ENCODE measurements at places on chromosomes 16 and 17.

GRCh38 chr17:78818932-78819331 lies 21.7 kb downstream of the USP36 start:
- DNase-seq: no peak

- no peak for DNase-seq
Observed at GRCh38 chr17:73118951-73119391, 26.5 kb upstream of the SLC39A11 start.

DNA sequence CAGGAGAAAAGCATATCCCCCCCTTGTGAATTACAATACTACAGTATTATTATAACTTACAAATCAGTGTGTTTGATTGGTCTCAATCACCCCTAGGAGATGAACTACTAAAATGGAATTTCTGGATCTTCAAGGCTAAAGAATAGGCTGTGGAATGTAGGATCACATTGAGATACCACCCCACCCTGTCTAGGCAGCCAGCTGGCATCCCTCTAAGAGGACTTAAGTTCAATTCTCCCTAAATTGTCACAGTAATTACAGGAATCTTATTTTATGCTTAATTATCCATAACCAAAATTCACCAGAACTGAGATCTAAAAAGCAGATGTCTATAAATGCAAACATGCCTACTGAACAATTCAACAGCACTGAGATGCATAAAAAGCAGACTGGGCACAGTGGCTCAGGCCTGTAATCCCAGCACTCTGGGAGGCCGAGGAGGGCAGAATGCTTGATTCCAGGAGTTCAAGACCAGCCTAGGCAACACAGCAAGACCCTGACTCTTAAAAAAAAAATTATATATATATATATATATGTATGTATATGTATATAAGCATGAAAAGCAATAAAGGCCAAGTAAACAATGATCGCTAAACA lies 12.0 kb downstream of the AP1G1 start:
- DNase-seq: no peak

DNA sequence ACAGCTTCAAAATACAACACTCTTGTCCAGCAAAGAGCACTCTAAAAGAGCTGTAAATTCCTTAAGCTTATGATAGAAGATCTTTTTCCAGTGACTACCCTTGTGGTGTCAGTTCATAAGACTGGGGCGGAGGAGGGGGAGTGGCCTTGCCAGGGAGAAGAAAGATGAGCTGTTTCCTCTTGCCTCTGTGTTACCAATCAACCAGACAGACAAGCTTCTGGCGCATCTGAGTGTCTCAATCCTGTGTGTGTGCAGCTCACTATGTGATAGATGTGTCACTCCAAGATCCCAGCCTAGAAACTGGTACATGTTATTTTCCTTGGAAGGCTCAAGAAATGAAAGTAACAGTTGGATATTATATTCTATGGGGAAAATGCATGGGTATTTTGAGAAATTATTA lies 167.4 kb upstream of the CACNG3 start:
- DNase-seq: no peak

GRCh38 chr17:59439262-59439661 lies 107.8 kb downstream of the YPEL2 start:
- DNase-seq: no peak

GRCh38 chr16:15948532-15949209 lies 745 bp upstream of the ABCC1 start:
- DNase-seq: no peak

DNA sequence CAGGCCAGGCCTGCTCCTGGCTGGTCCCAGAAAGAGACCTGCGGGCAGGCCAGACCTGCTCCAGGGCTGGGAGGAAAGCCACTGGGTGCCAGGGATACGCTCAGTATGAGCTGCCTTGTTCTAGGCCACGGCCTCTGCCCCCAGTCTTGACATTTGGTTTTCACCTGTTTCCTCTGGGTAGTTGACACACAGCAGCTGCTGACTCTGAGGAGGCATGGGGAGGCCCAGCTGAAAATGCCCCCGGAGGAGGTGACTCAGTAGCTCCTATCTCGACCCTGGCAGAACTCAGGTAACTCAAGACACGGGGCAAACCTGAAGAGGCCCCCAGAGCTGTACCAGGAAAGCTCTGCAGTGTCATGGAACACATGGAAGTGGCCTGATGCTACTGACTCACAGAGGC lies 13.9 kb upstream of the ADGRG1 start:
- no peak for DNase-seq

GRCh38 chr17:77396610-77397009 lies 255.8 kb downstream of the SEC14L1 start:
- DNase-seq: no peak

GRCh38 chr16:56203052-56203451 lies 11.8 kb downstream of the GNAO1 start:
- no peak for DNase-seq

DNA sequence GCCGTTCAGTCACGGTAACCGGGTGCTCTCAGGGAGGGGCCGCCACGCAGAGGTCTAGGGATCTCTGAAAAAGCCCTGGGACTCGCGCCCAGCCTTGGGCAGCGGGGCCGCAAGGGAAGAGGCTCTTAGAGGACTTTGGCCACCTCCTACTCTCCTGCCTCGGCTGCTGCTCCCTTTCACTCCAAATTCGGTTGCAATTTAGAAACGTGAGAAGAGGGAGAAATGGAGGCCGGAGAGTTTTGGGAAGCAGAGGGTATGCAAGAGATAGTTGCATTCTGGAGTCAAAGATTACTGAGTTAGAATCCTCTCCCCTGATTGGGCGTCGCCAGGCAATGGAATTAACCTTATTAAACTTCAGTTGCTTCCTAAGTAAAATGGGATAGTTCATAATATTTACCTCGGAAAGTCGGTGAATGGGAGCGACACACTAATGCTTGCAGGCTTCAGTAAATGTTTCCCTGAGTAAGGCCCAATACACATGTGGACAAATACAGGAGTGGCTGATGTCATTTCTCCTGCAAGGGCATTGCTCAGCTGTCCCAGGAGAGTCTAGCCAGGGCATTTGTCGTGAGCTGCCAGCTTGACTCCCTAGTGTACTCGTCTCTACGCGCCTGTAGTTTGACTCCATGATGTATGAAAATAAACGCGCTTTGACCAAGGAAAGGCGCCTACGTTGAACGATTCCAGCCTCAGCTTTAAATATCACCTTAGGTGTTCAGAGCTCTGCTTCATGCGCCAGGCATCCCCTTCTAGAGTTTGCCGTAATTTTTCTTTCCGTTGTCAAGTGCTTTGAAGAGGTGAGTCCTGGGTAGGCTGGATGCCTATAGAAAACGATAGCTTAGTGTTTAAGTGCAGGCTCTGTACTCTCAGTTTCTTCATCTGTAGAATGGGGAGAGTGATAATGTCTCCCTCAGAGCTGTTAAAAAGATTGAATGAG lies 667 bp downstream of the OGFOD1 start:
- DNase-seq: no peak

GRCh38 chr17:27990100-27990499 lies 52.4 kb upstream of the NLK start:
- DNase-seq: no peak

DNA sequence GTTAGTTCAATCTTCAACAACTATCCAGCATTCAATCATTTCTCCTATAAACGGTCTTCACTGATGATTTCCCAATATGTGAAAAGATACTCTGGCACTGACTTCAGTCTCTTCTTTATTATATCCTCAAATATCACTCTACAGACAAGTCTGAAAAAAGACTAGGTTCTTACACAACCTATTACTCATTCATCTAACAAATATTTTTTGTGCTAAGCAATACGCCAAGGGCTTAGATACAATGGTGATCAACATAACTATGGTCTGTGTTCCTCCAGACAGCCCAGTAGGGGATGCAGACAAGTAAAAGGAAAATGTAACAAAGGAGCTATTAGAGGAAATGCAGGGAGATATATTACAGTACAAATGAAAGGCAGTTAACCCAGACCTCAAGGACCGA lies 63.9 kb downstream of the MYO1D start:
- DNase-seq: no peak

DNA sequence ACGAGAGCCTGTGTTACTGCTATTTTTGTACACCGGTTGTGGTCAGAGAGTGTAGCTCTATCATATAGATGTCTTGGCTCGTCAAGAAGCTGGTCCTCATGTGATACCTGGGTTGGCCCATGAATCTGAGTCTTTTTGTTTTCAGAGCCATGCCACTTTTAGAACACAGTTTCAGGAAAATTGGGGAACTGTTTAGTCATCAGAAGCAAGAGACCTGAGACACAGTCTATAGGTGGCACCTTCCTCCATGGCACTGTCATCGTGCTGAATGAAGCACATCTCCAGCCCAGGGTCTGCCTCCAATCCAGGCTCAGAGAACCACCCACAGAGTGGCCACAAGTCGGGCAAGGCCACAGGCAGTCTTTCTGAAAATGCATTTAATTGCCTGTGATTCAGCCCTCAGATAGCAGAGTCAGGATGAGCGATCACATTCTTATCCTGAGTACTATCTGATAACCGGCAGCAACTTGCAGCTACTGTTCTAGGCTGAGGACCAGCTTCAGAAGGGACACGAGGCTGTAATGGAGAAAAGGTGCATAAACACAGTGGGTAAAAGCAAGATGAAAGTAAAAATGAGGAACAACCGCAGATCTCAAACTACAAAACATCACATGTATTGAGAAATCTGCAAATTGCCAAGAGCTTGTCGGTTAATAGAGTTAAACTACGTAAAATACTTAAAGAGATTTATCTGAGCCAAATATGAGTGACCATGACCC lies 14.2 kb upstream of the HAPSTR1 start:
- DNase-seq: no peak

GRCh38 chr16:84864326-84864955 lies 44.7 kb downstream of the CRISPLD2 start:
- no peak for DNase-seq

- DNase-seq: no peak
Observed at GRCh38 chr17:74922694-74923537, at the start of gene USH1G. USH1G (minus strand) TSS chr17:74923255; CDS start chr17:74923073, 182 bp downstream.

DNA sequence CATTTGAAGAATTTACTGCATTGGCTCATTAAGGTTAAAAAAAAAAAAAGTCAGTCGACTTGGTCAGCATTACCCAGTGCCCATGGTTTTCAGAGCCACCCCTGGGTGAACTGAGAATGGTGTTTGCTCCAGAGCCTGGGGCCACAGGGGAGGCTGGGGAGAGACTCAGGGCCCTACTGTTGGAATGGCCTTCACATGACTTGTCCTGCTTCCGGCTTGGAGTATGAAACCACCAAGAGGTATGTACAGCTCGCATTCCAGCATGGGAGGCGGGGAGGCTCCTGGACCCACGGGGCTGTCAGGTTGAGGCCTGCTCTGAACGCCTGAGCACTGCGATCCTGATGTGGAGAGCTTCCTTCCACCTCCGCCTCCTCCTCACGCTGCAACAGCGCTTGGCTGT lies 36.8 kb downstream of the MSI2 start:
- peak; percentile 36 for DNase-seq

DNA sequence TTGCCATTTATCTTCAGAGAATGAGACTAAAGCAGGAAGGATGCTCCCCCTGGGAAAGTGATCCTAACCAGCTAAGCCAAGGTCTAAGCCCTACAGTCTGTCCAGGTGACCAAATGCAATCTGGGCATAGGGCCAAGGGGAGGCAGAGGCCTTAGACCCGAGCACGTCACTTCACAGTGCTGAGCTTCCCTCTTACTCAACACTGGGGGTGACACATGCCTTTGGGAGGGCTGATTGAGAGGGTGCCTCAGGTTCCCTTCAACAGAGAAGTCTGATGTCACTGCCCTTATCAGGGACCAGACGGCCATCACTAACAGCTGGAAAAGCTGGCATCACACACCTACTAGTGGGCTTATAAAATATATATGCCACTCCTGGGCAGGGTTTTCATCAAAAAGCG lies 4.0 kb downstream of the CIAO2B start:
- peak; percentile 82 for DNase-seq

- DNase-seq: no peak
Observed at GRCh38 chr17:17691468-17692263, 10.4 kb downstream of the RAI1 start.

- no peak for DNase-seq
Observed at GRCh38 chr17:64492481-64493109, 4.3 kb downstream of the POLG2 start.

GRCh38 chr17:71519285-71519684 lies 601.5 kb upstream of the SOX9 start:
- peak; percentile 20 for DNase-seq

DNA sequence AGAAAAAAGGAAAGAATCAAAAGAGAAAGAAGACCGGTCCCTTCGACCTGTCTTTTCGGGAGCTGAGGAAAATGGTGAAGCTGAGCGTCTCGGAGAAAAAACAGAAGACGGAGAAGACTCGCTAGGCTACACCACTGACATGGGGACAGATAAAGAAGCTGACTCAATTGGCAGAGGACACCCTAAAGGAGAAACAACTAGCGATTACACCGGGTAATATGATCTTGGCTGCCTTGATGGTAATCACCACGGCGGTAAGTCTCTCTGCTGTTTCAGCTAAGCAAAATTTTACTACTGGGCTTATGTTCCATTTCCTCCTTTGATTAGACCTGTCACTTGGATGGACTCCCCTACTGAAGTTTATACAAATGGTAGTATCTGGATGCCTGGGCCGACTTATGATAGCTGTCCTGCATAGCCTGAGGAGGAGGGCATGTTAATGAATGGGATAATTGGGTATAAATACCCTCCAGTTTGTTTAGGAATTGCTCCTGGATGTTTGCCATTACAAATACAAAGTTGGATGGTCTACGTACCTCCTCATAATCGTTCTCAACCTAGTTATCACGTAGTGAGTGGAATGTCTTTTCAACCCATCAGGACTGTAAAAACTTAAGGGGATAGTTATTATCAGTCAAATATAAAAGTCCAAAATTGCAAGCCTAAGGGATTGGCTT lies 24.1 kb downstream of the ALOX15B start:
- DNase-seq: no peak

- DNase-seq: no peak
Observed at GRCh38 chr17:40095944-40096791, 4.2 kb downstream of the NR1D1 start.

- no peak for DNase-seq
Observed at GRCh38 chr17:82977606-82978005, 101.8 kb upstream of the METRNL start.

DNA sequence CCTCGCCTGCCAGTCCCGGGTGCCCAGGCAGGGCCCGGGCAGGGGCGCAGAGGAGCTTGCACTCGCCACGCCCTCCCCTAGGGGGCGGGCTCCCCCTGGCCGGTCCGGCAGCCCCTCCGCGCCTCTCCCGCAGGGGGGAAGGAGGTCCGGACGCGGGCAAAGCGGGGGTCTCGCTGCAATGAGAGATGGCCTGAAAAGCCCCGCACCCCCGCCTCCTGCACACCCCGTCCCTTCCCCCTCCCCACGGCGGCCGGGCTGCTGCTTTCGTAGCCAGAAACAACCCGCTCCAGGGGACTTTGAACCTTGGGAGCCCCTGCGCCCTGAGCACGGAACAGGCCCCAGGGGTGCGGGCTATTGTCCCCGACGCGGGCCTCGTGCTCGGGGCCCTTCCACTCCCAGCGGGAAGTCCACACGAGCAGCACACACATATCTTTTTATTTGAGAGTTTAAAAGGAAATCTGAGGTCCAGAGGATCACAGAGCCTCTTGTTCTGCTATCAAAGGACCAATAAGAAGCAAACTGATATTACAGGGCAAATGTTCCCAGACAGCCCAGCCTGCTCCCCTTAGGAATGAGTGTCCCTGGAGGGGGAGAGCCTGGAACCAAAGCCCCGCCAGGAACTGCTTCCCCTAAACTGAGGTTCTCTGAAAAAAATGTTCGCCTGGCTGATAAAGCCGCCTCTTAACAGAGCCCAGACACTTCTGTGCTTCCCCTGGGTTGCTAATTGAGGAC lies 5.8 kb upstream of the CBX4 start:
- no peak for DNase-seq

GRCh38 chr17:81693509-81694210 lies 9.5 kb upstream of the MRPL12 start:
- DNase-seq: no peak

GRCh38 chr16:75099738-75100602 lies 16.6 kb downstream of the LDHD start:
- no peak for DNase-seq
